ENCODE measurements at places on chromosomes 2 and 18. TPM values are rescaled to one million over a fixed set of nuclear protein-coding genes. Genes with fewer than 3 reads are reported as not detected.

EMILIN1 gene
- 137 TPM for total RNA-seq

LYG2 gene
- total RNA-seq = not detected

CTAGE1 gene
- total RNA-seq = 0.28 TPM

RAD51AP2 gene
- under 0.01 TPM for total RNA-seq

SOX11 gene
- under 0.01 TPM for total RNA-seq

TAF4B gene
- 2.3 TPM for total RNA-seq

FBXO48 gene
- total RNA-seq = 0.28 TPM

ELOA2 gene
- not detected for total RNA-seq

XDH gene
- 0.38 TPM for total RNA-seq

PID1 gene
- 6.9 TPM for total RNA-seq

RPRD1A gene
- 63.3 TPM for total RNA-seq

IL36A gene
- total RNA-seq = not detected

FAM161A gene
- total RNA-seq = 2.5 TPM

Data from regular cardiac myocyte (primary cell).